Effector CD4-positive, alpha-beta T cell (primary cell): ENCODE measurements at places on chromosomes 7 and 10.

DNA sequence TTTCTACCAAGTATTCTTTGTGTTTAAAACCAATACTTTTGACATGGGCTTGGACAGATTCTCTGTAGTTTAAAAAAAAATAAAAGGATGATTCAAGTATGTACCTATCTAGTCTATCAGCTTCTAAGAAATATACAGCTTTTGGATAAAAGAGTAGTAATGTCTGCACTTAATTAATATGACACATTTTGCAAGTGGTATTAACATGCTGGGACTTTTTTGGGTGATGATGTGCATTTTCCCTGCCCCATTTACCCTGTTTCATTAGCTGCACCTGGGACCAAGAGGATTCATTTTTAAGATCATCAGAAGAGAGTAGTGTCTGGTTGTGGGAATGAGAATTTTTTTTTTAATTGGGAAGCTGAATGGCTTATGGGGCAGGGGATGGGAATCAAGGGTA, 236.2 kb upstream of the KLF14 start:
- DNase-seq, result no peak

- DNase-seq, result no peak
Observed at GRCh38 chr7:2017481-2017891, 215.3 kb downstream of the MAD1L1 start.

DNA sequence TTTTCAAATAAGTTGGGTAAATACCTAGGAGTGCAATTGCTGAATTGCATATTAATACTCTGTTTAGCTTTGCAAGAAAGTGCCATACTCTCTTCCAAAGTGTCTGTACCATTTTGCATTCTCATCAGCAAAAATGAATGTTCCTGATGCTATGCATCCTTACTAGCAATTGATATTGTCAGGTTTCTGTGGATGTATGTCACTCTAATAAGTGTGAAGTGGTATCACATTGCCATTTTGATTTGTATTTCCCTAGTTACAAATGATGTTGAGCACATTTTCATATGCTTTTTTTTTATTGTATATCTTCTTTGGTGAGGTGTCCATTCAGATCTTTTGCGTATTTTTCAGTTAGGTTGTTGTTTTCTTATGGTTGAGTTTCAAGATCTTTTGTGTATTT, 230.4 kb upstream of the MAGI2 start:
- DNase-seq, result no peak

DNA sequence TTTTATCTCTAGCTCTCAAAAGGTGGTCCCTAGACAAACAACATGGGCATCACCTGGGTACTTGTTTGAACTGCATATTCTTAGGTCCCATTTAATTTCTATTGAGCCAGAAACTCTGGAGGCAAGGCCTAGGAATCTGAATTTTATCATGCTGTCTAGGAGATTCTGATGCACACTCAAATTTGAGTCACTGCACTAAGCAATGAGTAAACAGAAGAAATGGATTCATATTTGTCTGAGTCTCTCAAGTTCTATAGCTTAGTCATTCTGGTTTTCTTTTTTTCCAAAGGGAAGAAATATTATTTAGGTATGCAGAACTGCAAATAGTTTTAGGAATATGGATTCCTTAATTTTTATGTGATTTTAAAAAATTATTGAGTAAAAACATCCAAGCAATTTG, 185.5 kb downstream of the SEMA3A start:
- no peak for DNase-seq

DNA sequence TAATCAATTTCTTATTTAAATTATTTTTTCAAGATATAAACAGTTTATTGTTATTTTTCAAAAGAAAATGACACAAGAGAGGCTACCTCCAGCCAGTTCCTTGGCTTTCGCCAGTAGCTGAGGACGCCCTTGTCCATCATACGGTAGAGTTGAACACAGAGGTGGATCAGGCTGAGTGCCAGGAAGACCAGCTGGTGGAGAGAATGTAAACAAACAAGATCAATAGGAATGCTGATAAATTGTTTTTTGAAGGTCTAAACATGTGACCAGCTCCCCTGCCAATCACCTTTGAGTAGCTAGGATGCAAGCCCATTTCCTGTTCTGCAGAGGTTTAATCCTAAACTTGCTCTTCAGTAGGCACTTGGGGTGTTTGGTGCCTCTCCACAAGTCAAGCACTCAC, 138.9 kb downstream of the PKD1L1 start:
- no peak for DNase-seq

DNA sequence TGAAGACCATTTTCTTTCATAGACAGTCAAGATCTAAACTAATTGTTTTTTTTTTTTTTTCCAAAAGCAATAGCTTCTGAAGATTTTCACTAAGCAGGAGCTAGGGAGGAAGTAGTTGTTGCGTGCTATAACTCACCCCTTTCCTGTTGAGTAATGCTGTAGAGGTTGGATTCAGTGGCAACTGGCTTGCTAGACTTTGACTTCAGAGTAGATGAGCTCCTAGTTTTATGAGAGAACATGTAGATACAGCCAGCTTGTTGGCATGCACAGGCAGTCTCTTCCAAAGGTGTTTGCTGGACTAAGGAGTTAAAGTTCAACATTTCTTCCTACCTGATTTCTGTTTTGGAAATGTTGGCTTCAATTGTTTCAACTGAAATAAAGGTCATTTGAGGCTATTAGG, 66.2 kb upstream of the MXI1 start:
- no peak for DNase-seq

GRCh38 chr7:4733936-4734528, 41.4 kb upstream of the AP5Z1 start:
- no peak for DNase-seq

DNA sequence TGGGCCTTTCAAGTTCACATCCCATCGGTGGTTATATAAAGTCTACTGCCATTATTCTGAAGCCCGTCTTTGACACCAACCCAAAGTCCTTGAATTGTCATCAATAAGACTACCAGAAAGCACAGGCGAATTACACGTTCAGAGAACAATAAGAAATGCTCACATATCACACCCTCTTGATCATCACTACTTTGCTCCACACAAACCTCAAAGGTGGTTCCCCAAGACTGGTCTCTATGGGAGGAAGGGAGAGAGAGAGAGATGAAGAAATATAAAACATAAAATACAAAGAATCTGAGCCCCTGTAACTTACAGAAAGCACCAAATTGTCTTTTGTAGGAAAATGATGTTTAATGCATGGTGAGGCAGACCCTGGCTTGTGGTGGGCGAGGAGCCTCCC, 4.4 kb downstream of the HIPK2 start:
- DNase-seq, result no peak

- DNase-seq, result no peak
Observed at GRCh38 chr10:60430017-60430416, 40.3 kb upstream of the ANK3 start.

DNA sequence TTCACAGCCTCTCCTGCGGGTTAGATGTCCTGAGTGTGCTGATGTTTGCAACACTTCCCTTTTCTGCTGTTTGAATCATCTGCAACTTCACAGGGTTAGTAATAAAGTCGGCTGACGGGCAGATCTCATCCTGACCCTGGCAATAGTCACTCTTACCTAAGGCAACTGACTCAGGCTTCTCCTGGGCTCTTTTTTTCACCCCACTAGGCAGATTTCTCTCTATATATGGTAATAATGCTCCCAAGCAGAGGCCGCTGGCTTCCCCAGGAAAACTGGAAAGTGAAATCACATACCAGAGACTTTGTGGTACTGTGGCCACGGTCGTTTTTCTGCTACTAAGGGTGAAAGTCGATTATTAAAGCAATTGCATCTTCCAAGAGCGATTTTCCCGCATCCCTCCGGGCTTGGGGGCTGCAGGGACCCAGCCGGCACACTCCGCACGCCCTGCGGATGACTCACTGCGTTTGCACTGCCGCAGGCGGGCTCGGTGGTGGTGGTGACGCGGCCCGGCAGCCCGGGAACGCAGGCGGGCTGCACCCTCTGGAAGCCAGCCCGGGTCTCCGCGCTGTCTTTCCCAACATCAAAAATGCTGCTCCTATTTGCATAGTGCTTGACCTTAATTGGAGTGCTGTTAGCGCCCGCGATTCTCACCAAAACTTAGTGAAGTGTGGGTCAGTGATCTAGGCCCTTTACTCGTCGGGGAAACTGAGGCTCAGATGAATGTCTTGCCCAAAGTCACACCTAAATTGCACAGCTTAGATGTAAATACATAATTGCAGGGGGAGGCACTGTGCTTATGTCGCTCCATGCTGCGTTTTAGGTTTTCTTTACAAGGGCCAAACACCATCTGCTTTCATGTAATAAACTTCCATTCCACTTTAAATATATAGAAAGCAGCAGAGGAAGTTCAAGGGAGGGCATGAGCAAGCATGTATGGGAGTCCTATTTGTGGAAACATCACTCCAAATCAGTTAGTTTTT, 47.6 kb upstream of the ITGB1 start:
- DNase-seq, result peak; percentile 41

DNA sequence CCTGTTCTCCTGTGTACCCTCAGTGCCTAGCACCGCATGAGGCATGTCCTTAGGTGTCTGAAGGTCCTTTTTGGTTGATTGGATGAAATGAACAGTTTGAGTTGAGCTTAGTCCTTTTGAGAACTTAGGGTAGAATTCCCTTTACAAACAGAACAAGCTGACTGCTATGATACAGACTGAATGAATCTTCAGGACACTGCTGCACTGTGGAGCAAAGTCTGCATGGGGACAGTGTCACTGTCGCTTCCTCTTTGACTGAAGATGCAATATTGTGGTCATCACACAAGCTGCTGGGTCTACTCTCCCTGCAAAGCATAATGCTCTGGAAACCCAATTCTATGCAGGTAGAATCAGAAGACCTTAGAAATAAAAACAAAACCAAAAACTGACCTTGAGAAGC, 8.6 kb upstream of the PLAU start:
- DNase-seq, result no peak

DNA sequence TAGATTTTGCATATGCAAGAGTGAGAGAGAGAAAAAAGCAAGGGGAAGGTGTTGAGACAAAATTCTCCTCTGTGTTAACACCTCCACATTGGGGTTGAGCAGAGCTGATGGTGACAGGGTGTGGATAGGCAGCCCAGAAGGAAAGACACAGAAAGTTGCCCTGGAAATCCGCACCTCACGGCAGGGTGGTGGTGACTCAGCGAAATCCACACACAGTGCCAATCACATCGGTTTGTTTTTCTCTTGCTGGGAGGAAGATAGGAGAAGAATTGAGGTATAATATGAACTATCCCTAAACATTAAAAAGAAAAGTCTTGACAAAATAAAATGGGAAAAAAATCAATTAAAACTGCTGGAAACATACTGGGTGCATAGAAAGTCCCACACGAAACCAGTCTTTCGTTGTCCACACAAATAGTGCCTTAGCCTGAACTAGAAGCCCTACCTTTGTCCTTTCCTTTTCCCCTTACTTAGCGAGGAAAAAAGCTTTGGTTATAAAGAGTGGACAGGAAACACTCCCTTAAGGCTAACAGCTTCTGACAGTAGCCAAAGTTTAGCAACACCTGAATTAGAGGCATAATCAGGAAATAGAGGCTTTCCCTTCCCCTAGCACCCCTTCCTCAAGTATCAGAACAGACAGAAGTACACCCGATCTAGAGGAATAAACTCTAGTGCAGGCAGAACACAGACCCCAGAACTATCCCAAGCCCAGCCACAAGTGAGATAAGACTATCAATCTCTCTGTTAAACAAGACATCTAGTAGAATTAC, 39.2 kb upstream of the DNAJC1 start:
- DNase-seq, result no peak

DNA sequence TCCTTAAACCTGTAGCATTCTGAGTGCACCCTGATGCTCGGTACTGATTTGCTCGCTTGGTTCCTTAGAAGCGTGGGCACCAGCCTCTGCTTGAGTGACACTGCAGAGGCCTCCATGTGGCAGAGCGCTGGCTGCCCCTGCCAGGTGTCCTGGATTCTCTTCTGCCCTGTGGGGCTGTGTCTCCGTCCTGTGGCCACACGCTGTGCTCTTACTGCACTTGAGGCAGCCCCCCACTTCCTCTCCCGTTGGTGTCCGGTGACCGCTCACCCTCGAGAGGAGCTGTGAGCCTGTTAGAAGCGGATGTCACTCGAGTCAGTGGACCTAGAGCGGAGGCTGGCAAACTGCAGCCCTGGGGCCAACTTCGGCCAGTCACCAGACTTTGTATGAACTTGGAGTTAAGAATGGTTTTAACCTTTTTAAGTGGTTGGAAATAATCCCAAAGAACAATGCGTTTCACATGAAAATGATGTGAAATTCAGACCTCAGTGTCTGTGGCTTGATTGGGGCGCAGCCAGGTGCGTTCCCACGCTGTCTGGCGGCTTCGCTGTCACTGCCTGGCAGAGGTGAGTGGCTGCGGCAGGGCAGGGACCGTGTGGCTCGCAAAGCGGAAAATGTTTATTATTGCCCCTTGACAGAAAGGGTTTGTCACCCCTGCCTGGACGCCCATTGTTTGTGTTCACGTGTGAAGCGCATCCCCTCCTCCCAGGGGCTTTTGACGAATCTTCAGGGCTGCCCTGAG, 114.6 kb downstream of the CYTH3 start:
- DNase-seq, result no peak

DNA sequence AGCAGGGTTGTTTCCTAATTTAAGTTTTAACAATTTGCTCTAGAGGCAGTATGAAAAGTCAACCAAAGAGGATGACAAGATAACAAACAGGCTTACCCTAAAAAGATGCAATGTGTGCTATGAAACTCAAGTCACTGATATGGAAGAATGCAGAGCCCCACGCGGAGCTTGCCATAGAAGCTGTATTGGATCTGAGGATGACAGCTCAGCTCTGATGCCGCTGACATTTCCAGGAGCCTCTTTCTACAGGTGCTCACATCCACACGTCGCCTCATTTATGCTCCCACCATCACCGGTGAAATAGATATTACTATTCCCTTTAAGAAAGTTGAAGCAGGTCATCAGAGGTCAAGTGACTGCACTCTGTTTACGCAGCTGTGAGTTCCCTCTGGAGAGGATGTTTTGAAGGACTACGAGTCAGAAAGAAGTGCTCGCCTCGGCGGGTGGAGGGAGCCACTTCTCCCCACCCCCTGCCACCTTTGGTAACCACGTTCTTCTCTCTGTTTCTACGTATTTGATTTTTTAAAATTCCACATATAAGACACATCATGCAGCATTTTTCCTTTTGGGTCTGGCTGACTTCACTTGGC, 275.4 kb downstream of the GLRX3 start:
- no peak for DNase-seq

DNA sequence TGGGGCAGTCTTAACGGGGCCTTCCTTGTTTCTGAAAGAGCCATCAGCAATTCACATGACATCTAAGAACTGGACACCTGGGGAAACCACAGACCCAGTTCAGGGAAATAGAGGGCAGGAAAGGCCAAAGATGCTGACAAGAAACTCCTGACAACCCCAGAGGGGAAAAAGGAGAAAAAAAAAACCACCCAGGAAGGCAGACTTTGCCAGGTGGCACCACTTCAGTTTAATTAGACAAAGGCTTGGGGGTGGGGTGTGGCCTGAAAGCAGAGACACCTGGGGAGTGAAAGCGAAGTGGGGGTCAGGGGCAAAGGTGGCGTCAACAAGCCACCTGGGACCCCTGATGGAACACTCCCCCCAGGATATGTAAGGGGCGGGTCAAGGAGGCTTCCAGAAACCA, 53.6 kb downstream of the RAB11FIP2 start:
- no peak for DNase-seq

GRCh38 chr10:24097751-24098207, 111.2 kb upstream of the KIAA1217 start:
- DNase-seq, result no peak

DNA sequence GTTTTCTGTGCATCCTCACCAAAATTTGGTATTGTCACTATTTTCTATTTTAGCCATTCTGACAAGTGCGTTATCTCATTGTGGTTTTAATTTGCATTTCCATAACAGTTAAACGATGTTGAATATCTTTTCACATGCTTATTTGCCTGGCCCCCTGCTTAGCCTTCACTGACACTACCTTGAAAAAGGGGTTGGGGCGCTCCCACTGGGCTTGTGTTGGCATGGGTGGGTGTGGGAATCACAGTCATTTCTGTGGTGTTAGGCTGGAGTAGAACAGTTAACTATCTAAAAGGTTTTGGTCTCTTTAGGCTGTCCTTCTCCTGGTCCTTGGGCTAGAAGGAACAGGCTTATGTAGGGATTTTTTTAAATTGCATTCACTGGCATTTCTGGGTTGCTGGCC, 72.2 kb upstream of the TMEM140 start:
- DNase-seq, result no peak
